Left renal pelvis (tissue), 4 donors: ENCODE measurements at places on chromosomes 2 and 18. TPM values are rescaled to one million over a fixed set of nuclear protein-coding genes. Genes with fewer than 3 reads are reported as not detected.

The SMIM21 gene
- polyA plus RNA-seq, result 0.14 TPM

The TMEM178A gene
- 95.9 TPM for polyA plus RNA-seq

The DSEL gene
- 22.4 TPM for polyA plus RNA-seq

The QPCT gene
- polyA plus RNA-seq, result 11.7 TPM

The KIAA2012 gene
- 0.17 TPM for polyA plus RNA-seq

The SLC14A1 gene
- polyA plus RNA-seq, result 4.3 TPM

The COL6A3 gene
- polyA plus RNA-seq, result 261 TPM

The MZT2A gene
- 95.3 TPM for polyA plus RNA-seq

The IL1RN gene
- 4.9 TPM for polyA plus RNA-seq

The FBXO11 gene
- polyA plus RNA-seq, result 84.8 TPM

The SPC25 gene
- 16.5 TPM for polyA plus RNA-seq

The GCKR gene
- 0.16 TPM for polyA plus RNA-seq

The PRADC1 gene
- 13.4 TPM for polyA plus RNA-seq

The FLACC1 gene
- polyA plus RNA-seq, result 1.8 TPM

The EVX2 gene
- not detected for polyA plus RNA-seq

The PMAIP1 gene
- 3.9 TPM for polyA plus RNA-seq

The RPE gene
- polyA plus RNA-seq, result 45.2 TPM

The AGXT gene
- not detected for polyA plus RNA-seq

The ZNF514 gene
- polyA plus RNA-seq, result 42.7 TPM

The TMEM169 gene
- 16.2 TPM for polyA plus RNA-seq

The C2orf66 gene
- 0.18 TPM for polyA plus RNA-seq

- no peak for DNase-seq
Measured at GRCh38 chr2:107511970-107512789, 314.5 kb upstream of the RGPD4 start.

- DNase-seq, result no peak
Measured at GRCh38 chr2:98556344-98557033, 51.8 kb downstream of the COA5 start.

GRCh38 chr2:109417701-109418335, 195.9 kb downstream of the SEPTIN10 start:
- DNase-seq, result no peak

DNA sequence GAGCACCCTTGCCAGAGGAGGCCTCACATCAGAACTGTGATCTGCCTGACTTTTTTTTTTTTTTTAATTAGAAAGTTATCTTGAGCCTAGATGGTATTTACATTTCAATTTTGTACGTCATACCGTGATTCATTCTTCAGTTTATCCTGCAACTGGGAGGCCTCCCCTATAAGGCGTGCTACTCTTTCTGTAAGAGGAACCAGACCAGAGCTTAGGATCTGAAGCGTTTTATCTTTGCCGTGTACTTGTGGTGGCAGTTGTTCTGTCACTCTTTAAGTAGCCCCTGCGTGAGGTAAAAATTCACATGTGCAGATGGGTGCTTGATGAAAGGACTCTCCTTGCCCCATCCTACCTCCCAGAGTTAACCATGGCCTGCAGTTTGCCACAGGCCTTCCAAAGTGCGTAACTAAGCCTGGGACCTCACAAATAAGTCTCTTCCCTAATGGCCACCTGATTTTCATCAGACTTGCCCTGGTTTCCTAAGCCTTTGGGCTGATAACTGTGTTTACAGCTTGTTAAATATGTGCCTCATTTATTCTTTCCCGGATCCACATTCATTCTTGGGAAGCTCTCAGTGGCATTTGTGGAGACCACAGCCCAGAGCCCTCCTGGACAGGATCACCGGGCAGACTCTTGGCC, 96.0 kb downstream of the MTCL1 start:
- no peak for DNase-seq

DNA sequence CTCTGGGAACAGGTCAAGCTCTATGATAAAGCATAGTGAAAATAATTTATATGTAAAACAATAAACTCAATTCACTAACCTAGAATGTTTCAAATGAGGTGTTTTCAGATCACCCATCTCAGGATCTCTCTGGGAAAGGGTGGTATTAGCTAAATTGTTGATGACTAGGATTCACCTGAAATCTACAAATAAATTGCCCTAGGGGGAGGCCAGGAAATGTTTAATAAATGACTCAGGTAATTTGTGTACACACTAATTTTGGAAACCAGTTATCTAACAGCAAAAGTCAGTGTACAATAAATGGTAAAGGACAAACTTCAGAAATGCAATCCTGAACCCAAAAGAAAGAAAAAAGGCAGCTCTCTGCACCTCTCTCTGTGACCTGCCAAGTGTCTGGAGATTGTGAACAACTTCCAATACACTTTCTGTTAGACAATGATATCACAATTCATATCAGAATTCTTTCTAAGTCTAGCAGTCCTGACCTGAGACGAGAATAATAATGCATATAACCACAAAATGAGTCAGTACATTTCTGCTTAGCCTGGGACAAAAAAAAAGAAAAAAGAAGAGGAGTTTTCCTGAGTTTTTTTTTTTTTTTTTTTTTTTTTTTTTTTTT, 760.0 kb downstream of the EPHA4 start:
- no peak for DNase-seq

DNA sequence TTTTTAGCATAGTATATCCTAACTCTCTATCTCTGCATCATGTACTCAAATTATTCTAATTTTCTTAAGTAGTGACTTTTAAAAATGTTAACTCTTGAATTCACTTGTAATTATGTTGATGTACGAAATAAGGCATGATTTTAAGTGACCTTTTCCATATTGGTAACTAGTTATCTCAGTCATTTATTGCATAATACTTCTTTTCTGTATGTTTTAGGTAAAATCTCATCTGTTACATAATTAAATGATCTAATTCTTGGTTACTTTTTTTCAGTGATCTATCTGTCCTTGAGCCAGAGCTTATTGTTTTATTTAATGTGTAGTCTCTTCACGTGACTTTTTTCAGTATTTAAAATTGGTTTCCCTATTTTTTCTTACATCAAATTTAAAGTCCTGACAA, 4.8 kb upstream of the UBE2E3 start:
- no peak for DNase-seq

- DNase-seq, result no peak
Measured at GRCh38 chr2:1748176-1748740, 3.9 kb upstream of the PXDN start.

DNA sequence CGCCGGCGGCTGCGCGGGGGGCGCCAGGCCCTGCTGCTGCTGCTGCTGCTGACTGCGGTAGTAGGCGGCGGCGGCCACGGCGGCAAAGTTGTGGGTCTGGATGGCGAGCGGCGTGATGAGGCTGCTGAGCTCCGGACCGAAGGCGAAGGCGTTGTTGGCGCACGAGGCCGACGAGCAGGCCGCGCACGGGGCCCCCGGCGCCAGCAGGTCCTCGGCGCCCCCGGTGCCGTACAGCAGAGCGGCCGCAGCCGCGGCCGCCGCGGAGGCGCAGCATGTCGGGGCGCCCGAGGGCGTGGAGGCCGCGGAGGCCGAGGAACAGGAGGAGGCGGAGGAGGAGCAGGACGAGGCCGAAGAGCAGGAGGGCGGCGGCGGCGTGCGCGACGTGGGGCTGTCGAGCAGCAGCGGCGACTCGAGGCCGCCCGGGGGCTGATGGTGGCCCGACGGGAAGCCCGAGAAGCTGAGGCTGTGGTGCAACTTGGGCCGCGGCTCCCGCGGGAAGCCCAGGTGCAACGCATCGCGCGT, 1.8 kb downstream of the ZFP36L2 start:
- no peak for DNase-seq

DNA sequence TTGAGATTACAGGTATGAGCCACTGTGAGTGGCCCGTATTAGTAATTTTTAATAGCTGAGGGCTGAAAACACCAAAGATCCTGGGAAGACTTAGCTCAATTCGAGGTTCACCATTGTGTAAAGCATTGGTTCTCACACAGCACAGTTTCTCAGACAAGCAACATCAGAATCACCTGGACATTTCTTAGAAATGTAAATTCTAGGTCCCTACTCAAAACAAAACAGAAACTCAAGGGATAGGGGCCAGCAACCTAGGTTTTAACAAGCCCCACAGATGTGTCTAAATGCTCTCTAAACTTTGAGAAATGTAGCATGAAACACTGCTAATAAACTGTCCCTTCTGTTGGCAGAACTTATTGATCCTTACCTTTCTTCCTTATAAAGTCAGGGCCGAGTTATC, 681.2 kb downstream of the RNF144A start:
- no peak for DNase-seq

DNA sequence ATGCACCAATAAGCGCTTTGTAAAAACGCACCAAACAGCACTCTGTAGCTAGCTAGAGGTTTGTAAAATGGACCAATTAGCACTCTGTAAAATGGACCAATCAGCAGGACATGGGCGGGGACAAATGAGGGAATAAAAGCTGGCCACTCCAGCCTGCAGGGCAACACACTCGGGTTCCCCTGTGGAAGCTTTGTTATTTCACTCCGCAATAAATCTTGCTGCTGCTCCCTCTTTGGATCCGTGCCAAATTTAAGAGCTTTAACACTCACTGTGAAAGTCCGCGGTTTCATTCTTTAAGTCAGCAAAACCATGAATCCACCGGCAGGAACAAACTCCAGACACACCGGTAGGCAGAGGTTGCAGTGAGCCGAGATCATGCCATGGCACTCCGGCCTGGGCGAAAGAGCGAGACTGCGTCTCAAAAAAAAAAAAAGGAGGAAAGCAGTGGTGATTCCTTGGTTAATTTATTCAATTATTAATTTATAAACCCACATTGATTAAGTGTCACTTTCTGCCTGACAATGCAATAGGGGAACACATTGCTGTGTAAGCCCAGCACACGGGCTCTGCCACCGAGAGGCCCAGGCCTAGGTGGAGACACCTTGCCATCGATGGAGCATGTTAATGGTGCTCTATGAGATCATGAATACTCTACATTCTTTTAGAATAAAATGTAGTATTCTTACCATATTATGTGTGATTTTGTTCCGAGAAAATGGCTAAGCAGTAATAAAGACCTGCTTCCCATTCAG, 687.6 kb upstream of the HS6ST1 start:
- DNase-seq, result peak; percentile 24

DNA sequence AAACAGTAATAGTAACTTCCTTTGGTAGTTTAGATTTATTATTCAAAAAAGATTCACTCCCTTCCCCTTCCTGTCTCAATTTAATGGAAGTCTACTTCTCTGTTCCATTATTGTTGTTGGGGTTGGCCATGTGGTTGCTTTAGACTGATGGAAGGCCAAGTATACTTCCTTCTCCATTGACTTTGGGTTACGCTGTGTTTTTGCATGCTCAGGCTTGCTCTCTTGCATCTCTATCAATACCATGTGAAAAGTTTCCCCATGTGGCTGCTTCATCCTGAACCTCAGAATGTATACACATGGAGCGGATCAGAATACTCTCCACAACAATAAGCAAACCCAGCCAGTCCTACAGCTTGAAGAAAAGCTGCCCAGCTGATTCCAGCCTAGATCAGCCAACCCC, 20.3 kb downstream of the CFAP210 start:
- DNase-seq, result no peak

DNA sequence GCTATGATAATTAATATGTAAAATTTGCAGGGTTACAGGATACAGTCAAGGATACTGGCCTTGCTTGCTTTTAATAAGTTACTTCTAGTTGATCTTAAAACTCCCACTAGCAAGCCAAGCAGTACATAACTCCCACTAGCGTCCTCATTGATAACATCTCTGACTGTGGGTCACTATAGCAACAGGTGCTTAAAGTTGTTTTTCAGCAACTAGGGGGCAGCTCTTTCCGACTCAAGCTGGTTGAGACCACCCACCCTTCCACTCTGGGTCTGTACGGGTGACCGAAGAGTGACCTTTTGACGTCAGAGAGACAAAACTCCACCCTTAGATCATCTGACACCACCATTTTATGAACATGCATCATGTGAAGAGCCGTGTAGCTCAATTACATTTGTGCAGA, 208.6 kb downstream of the MYO1B start:
- DNase-seq, result peak; percentile 40

DNA sequence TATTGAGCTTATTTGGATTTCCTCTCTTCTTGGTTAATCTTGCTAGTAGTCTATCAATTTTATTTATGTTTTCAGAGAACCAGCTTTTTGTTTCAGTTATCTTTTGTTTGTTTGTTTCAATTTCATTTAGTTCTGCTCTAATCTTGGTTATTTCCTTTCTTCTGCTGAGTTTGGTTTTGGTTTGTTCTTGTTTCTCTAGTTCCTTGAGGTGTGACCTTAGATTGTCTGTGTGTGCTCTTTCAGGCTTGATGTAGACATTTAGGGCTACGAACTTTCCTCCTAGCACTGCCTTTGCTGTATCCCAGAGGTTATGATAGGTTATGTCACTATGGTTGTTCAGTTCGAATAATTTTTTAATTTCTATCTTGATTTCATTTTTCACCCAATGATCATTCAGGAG, 141.6 kb downstream of the ZNF236 start:
- no peak for DNase-seq

- no peak for DNase-seq
Measured at GRCh38 chr2:12318427-12319057, 398.2 kb upstream of the TRIB2 start.

DNA sequence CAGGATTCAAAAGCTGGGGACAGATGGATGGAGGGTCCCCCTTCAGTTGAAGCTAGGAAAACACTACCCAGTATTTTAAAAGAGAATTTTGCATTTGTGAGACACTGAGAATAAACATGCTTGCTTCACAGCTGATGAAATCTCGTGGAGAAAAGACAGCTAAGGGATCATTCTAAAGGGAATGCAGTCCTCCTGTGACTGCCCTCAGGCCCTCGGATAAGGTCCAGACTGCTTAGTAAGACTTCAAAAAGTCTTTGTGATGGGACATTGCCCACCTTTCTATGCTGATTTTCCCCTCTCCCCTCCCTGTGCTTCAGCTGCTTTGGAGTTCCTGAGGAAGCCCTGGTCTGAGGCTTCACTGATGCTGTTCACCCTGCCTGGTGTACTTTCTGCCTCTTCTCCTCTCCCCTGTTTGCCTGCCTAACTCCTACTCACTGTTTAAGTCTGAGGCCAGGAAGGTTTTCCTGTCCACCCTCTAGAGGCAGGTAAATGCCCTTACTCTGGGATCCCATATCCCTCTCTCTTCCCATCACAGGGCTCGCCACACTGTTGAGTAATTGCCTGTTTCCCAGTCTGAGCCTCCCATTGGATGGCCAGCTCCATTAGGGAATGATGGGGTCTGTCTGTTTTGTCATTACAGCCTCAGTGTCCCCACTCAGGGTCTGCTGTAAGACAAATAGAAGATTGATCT, 26.6 kb downstream of the POLE4 start:
- DNase-seq, result no peak

- DNase-seq, result no peak
Measured at GRCh38 chr2:224908818-224909217, 133.4 kb downstream of the DOCK10 start.

DNA sequence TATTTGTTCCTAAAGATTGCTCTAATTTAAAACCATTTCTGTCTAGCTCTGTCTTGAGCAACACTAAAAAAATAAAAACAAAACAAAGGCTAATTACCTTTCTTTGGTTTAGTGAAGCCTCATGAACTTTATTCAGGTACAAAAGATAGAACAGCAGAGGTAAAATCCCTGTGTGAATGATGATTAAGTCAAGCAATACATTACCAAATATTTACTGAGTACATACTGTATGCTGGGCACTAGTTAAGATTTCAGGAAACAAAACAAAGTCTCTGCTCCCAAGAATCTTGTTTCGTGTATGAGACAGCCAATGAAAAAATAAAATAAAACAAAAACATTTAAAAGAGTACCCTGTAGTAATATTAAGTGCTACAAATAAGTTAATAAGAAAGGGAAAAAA, 257.5 kb downstream of the RND3 start:
- no peak for DNase-seq

GRCh38 chr2:194166818-194167217, 1490.2 kb upstream of the SLC39A10 start:
- no peak for DNase-seq

GRCh38 chr2:121819846-121820245, 64.4 kb downstream of the TSN start:
- no peak for DNase-seq
